ENCODE measurements at places on chromosomes 4 and X.

DNA sequence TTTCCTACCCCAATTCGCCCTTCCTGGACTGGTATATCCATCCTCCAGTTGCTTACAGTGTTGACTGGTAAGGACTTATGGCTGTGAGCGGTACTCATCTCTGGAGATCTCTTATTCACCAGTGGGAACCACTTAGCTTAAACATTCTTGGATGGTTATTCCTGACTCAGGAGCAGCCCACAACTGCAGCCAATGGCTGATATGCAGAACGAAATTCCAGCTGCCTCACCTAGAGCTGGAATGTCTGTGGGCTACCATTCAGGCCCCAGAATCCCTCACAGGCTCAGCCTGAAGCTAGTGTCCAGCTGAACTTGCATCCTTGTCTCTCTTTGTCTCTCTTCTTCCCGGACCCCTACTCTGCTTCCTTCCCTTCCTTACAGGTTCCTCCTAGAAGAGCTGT is 138.9 kb upstream of the SMIM31 start:
- no peak for DNase-seq

DNA sequence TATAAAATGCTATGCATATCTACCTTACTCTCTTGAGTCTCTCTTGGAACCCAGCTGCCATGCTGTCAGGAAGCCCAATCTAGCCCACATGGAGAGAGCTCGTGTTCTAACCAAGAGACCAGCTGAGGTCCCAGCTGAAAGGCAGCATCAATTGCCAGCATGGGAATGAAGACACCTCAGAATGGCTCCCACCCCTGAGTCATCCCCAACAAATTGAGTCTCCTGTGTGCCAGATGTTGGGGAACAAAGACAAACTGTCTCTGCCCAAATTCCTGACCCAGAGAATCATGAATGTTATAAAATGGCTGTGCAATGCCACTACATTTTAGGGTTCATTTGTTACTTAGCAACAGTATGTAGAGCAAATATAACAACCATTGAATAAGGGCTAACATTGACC is 105.2 kb upstream of the STX18 start:
- no peak for DNase-seq

GRCh38 chrX:140346729-140347128 is 158.1 kb downstream of the SOX3 start:
- DNase-seq = no peak

DNA sequence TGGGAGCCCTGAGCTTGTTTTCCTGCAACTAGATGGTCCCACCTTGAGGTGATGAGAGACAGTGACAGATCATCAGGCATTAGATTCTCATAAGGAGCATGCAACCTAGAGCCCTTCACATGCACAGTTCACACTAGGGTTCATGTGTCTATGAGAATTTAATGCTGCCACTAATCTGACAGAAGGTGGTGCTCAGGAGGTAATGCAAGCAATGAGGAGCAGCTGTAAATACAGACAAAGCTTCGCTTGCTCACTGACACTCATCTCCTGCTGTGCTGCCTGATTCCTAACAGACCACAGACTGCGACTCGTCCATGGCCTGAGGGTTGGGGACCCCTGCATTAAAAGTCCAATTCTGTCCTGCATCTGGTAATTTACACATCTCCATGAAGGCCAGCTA is 141.6 kb downstream of the KCNIP4 start:
- no peak for DNase-seq

DNA sequence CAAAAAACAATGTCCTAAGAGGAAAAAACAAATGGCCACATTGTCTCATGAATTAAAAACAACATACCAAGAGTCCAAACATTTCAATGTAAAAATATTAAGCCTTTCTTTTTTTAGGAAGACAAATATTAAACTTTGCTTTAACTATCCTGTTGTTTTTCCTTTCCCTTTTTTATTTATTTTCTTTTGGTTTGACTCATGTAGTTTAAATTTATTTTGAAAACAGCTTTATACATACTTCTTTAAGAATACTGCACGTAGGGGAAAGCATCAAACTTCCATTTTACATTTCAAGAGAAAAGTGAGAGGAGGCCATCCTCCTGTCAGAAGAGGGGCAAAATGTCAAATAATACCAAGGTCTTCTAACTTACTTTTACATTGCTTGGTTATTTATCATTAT is 8.7 kb downstream of the GAB1 start:
- DNase-seq = no peak

DNA sequence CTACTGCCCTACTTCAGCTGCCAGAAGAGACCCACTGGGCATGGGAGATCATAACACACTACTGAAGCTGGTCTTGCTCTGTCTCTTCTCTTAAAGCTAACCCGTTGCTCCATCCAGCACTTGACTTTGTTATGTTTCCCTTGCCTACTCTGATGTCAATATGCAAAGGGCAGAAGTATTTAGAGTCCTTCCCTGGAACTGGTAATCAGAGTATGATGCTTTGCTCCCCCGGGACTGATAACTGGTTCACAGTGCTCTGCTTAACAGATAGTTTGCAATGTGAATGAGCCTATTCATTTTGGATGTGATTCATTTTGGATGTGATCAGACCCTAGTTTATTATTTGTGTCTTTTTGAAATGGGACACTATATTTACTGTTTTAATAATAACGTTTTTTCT is 12.3 kb upstream of the UCP1 start:
- no peak for DNase-seq

All from activated CD4-positive, alpha-beta memory T cell treated with anti-CD3 and anti-CD28 coated beads for 36 hours (primary cell).